Epithelial cell of proximal tubule (primary cell): ENCODE measurements at places on chromosomes 3 and 15. TPM values are rescaled to one million over a fixed set of nuclear protein-coding genes. Genes with fewer than 3 reads are reported as not detected.

TEX264 gene
- 54.5 and 55.3 TPM in 2 replicates for total RNA-seq

GP9 gene
- total RNA-seq, result not detected in 2 replicates

CYP1A1 gene
- total RNA-seq, result 0.14 and 0.52 TPM in 2 replicates

SPTSSB gene
- 0.22 TPM in 1 of 2 replicates, not detected in the other for total RNA-seq

GHRL gene
- total RNA-seq, result not detected in 2 replicates

WNT5A gene
- 4.4 and 12.5 TPM in 2 replicates for total RNA-seq
